NB4 (cell line): ENCODE measurements at places on chromosomes 4 and X.

GRCh38 chrX:154819771-154820341 is 14.6 kb upstream of the MPP1 start:
- DNase-seq, result no peak

GRCh38 chr4:123869286-123870215 is 473.0 kb downstream of the SPRY1 start:
- no peak for DNase-seq

- DNase-seq, result no peak
Observed at GRCh38 chr4:3252831-3253641, 4.1 kb downstream of the MSANTD1 start.

DNA sequence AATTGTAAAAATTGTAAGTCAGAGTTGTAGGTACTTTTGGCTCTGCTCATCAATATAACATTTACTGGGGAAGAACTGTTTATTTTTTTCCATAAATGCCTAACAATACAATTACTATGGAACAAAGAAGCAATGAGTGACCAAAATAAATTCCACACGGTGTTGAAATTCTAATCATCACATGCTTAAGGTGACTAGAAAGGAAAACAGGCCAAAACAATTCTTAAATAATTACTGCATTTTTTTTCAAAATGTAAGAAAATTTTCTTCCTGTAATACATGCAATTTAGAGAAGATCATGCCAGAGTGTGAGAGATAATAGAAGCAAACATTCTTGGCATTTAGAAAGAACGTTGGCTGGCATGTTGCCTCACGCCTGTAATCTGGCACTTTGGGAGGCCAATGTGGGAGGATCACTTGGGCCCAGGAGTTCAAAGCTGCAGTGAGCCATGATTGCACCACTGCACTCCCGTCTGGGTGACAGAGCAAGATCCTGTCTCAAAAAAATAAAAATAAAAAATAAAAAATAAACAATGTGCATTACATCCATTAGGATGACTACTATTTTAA is 22.5 kb downstream of the C4orf46 start:
- DNase-seq, result no peak

DNA sequence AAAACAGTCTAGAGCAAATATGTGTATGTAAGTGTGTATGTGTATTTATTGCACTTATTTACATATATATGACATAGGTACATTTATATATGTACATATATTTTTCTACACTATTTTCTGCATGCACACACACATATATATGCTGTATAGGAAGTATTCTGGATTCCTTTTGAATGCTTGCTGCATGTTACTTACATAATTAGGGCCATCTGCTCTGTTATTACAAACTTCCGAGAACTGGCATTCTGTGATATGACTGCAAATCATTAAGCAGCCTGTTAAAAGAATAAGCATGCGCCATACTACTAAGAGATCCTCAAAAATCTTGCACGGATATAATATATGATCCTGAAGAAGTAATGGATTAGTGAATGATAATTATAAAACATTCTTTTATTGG is 1157.6 kb upstream of the TENM3 start:
- DNase-seq, result no peak

DNA sequence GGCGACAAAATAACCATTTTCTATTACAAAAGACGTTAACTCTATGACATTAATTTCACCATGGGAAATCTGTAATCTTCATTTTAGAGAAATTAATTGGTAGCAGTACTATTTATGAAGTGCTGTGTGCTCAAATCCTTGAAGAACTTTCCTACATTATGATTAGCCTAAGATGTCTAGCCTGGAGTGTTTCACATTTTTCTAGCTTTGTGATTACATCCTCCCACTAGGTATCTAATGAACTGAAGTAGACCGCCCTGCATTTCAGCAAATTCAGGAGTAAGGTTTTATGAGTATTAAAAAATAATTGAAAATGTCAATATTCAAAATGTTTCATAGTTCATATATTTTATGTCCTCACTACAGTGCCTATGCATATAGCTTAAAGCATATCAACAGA is 713.1 kb downstream of the CCSER1 start:
- DNase-seq, result no peak

DNA sequence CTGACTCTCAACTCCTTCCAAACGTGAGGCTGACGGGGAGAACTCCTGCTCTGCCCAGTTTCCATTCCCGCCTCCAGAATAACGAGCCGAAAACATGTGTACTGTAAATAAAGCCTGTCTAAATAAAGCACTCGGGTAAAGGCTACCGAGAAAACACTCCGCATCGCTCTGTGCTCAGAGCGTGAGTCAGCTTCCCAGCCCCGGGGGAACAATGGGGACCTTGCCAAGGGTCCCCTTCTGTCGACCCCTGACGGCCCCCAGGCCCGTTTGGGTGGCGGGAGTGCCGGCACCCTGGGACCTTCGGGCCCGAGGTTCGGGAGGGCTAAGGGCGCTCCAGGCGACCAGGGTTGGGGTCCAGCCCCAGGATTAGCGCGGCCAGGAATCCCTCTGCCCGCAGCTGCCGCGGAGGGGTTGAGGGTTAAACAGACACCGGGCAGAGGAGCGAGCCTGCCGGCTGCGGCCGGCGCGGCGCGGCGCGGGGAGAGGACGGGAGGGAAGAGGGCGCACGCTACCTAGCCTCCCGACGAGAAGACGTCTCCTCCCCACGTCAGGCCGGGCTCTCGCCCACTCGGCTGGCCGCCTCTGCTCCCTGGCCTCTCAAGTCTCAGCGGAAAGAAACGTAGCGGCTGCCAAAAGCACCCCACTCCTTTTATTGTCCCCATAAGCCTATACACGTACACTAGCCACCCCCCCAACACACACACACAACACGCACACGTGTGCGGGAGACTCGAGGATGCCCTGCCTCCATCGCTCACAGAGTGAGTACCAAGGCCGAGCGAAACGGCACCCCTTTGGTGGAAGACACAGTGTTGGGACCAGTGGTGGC is 85.5 kb downstream of the BCOR start:
- DNase-seq, result peak; percentile 70

- DNase-seq, result peak; percentile 77
Observed at GRCh38 chr4:106365613-106366012, 3.0 kb downstream of the GIMD1 start.

- peak; percentile 91 for DNase-seq
Observed at GRCh38 chrX:2707334-2707760, 16.3 kb downstream of the CD99 start.

- no peak for DNase-seq
Observed at GRCh38 chr4:30399476-30399875, 320.7 kb upstream of the PCDH7 start.

DNA sequence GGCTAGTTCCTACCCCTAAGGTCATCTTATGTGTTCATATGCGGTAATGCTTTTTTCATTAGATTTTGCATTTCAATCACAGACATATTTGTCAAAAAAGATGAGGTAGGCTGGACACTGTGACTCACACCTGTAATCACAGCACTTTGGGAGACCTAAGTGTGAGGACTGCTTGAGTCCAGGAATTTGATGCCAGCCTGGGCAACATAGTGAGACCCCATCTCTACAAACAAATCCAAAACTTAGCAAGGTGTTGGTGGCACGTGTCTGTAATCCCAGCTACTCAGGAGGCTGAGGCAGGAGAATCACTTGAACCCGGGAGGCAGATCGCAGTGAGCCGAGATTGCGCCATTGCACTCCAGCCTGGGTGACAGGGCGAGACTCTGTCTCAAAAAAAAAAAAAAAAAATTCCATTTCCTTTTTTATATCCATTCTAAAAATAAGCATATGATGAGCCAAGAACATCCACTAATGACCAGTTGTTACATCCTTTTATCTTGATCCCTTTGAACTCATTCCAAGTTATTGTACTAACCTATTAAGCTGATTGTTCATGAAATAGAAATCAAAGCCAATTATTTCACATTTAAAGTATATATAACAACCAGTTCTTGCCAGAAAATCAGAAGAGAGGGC is 23.4 kb downstream of the PGAM4 start:
- DNase-seq, result peak; percentile 2

DNA sequence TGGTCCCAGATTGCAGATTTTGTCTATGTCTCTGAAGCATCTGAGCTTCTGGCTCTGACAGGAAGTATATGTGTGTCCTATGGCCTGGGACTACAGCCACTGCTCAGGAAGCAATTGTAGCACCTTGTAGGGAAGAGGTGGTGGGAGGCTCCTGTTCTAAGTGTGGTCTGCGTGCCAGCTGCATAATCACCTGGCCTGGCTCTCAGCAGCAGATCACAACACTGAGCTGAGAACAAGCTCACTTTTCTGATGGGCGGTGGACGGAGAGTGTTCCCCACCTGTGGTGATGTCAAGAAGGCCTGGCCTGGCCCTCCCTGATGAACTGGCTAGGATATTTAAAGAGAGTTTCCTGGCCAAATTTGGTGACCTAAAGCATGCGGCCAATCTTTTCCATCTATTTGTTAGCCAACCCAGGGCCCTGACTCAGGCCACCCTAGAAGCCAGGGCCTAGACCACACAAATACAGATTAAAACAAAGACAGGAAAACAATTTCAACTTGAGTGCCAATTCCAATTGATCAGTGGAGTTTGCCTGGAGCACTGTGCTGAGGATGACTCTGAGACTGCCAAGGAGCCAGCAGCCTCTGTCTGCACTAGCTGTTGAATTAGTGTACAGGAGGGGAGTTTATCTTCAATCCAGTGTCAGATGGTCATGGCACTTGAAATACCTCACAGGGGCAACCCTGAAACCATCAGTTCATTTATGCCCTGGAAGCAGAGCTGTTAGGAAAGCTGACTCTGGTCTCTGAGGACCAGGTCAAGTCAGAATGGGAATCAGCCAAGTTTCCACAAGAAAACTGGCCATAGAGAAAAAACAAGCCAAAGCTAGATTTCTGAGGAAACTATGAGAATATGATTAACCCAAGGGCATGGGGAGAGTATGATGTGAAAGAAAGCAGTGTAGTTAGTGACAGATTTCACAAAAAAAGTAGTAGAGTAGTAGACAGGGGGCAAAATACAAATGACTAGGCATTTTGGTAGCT is 47.4 kb downstream of the PRDM5 start:
- DNase-seq, result no peak

DNA sequence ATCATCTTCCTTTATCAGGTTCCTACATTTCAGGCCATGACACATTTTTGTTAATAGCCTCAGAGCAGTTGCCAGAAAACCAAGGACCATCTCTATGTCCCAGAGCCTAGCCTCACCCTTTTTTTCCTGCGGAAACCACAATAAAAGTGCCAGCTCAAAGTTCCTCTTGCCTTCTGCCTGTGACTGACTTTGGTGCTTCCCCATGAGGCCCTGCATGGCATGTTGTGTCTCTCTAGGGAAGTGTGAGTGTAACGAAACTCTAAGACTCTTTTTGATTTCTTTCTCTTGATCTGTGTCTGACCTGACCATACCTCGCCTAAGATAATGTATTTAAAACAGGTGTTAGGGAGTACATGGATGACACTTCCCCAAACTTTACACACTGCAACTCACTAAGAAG is 642.3 kb upstream of the BOD1L1 start:
- DNase-seq, result peak; percentile 40

DNA sequence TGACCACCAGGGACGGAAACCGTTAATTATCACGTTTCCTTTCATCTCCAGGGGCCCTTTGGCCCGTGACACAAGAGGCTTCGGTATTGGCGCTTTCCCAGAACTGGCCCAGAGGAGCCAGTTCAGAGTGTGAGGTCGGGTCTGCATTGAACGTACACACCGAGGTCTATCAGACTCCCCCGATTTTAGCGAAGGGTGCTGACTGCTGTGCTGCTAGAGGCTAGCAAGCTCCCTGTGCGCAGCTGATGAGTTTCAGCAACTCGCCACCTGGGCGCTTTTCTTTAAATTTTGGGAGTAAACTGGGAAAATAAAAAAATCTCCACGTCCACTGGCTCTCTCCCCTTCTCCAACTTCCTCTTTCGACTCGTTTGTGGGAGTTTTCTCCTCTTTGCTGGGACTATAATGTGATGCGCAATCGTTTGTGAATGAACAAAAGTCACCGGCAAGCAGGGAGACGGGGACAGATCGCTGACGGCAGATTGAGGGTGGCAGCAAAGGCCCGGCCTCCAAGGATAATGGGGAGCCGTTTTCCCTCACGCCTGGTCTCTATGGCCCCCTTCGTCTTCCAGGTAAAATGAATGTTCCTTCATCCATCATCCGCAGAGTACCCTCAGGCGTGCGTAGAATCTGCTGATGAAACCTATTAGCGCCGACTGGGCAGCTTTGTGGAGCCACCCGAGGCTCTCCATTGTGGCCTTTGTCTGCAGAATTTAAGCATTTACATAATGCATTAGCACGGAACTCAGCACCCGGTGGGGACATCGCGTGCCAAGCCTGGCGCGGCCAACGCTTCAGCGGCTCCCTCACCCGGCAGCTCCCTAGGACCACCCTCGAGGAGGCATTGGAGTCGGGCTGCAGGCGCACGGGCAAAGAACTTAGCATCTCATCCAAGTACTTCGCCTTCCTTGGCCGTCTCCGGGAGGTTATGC is 1.6 kb upstream of the LRAT start:
- no peak for DNase-seq

GRCh38 chr4:57063518-57063917 is 46.7 kb downstream of the IGFBP7 start:
- no peak for DNase-seq

DNA sequence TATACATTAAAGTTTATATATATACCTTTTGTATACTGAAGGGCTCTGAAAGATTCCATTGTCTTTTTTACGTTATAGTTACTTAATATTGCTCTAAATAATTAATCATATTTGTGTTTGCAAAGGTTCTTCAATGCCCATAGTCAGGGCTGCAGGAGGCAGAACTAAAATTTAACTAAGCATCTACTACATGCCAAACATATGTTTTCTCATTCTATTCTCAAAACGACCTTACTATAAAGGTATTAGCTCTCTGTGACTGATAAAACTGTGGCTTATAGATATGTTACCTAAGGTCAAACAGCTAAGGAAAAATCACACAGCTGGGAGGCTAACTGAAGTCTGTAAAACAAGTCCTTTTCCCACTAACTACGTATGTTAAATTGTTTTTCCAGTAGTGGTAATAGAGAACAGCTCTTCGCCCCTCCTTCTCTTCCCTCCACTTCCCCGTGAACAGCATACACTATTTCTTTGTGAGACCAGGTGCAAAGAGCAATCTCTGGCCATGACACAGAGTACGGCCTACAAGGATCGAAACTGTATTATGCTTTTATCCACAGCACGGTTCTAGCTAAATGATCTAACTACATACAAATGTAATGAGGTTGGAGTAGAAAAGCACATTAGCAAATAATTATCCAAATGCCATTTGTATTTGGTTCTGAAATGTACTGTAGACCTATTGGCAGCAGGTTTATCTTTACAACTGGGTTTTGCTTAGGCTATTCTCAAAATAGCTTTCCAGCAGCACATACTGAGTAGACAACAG is 1.7 kb downstream of the CNOT6L start:
- DNase-seq, result no peak

- DNase-seq, result no peak
Observed at GRCh38 chrX:15820106-15821073, 30.1 kb downstream of the ZRSR2 start.

DNA sequence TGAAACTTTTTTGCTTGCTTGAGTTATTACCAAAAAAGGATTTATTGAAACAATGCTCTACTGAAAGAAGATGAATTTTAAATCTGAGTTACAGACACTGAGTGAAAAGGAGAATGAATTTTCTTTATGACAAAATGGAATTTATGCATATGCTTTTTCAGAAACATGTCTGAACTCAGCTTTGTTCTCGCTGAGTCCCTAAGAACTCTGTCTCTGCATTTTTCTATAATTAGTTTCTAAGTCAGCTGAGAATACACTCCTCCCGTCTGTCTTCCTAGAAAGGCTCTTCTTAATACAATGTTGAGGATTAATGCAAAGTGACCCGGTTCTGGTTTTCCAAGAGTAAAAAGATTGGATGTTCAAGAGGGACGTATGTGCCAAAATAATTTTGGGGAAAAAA is 463.5 kb downstream of the NKX6-1 start:
- no peak for DNase-seq
